ENCODE measurements at places on chromosomes 6 and 20. TPM values are rescaled to one million over a fixed set of nuclear protein-coding genes. Genes with fewer than 3 reads are reported as not detected.

The PSMA7 gene
- 220 TPM for polyA plus RNA-seq

The EPB41L1 gene
- polyA plus RNA-seq: 68.0 TPM

The SLC18B1 gene
- 28.2 TPM for polyA plus RNA-seq

The SOBP gene
- polyA plus RNA-seq: 12.6 TPM

The CEP85L gene
- 6.4 TPM for polyA plus RNA-seq

The TMEM244 gene
- not detected for polyA plus RNA-seq

The SLC22A16 gene
- 0.47 TPM for polyA plus RNA-seq

The ABHD16B gene
- not detected for polyA plus RNA-seq

The CTAGE9 gene
- polyA plus RNA-seq: not detected

The RAB32 gene
- polyA plus RNA-seq: 26.7 TPM

The ETV7 gene
- 0.13 TPM for polyA plus RNA-seq
